ENCODE measurements at places on chromosomes 2 and 18.
A peak's percentile ranks its signal among the peaks of the same experiment; 100 is the strongest.

DNA sequence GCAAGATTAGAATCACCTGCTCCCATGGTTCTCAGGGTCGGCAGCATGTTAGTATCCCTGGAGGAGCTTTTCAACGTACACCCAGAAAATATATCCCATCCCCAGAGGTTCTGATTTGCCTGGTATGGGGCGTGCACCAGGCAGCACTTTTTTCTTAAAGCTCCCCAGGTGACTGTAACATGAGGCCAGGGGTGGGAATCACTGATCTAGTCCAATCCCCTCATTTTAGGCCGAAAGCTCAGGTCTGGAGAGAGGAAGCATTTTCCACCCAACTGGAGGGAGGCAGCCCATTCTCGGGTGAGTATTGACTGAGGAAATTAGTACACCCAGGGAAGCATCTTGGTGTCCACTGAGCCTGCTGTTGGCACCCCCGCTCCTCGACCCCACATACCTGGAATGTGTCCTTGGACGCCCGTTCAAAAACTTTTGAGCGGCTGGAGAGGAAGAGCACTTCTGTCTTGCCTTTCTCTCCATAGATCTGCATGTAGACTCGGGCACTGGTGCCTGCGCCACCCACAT lies 94.3 kb downstream of the LOXHD1 start:
- no peak for DNase-seq

- no peak for DNase-seq
These were observed 239.9 kb downstream of the DSEL start for GRCh38 chr18:67276638-67277037.

- DNase-seq = no peak
These were observed 15.2 kb downstream of the GALNT3 start for GRCh38 chr2:165778653-165779451.

DNA sequence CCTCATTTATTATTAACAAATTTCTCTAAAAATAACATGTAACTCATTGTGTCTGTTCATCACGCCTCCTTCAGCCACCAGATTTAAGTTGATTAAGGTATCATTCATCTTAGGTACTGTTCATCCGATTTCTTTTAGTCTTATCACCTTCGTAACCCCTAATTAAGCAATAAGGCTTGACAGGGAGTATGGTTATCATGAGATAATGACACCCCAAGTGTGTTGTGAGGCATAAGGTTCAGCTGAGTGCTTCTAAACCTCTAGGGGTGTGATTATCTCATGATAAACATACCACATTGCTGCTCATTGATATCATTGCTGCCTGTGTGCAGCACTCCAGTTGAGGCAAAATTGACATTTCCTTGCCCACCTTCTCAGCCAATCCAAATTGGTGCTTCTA lies 158.9 kb upstream of the BOD1L2 start:
- no peak for DNase-seq

DNA sequence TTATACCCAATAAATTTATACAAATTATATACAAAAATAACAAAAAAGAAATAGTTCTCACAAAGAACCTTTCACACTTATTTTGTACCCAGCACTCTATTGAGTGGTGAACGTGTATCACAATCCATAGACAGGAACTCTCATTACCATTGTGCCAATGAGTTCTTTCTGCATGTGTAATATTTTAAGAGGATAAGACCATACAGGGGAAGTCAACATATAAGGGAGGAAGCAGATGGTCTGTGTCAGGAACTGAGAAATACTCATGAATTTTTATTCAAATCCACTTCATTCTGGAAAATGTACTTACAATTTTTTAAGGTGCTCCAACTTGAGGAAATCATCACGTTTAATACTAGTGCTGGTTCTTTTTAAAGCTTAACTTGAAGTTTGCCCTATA lies 27.1 kb upstream of the ELOA2 start:
- no peak for DNase-seq

- no peak for DNase-seq
These were observed 114.1 kb downstream of the BCL11A start for GRCh38 chr2:60439219-60439974.

- DNase-seq = no peak
These were observed 41.8 kb upstream of the ATG16L1 start for GRCh38 chr2:233209533-233210171.

GRCh38 chr2:9637330-9637729 lies 6.5 kb upstream of the YWHAQ start:
- no peak for DNase-seq

DNA sequence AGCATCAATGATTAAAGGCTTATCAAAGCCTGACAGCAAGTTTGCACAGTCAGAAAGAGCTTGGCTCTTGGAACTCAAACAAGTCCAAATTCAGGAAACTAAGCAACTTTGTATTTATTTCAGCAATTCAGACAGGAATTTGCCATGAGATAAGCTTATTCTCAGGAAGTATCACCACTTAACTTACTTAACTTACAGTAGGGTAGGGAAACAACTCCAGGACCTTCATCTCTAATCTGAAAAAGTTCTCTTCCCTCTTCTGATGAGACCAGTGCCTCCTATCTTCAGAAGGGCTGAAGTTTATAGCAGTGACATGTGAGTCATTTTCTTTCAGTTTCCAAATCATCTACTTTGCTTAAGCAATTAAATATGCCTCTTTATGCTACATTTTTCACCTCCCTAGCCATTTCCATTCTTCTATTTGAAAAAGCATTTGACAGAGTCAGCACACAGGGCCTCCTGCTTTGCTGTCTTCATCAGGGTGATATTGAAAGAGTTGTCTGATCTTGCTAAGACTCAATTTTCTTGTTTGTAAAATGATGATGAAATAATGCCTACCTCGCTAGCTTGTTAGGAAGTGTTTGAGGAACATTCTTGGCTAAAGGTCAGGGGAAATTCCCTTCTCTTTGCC lies 389.5 kb downstream of the RND3 start:
- DNase-seq = peak; percentile 37

Data from AG09309 (cell line).